ENCODE measurements at places on chromosomes 13 and 19.

DNA sequence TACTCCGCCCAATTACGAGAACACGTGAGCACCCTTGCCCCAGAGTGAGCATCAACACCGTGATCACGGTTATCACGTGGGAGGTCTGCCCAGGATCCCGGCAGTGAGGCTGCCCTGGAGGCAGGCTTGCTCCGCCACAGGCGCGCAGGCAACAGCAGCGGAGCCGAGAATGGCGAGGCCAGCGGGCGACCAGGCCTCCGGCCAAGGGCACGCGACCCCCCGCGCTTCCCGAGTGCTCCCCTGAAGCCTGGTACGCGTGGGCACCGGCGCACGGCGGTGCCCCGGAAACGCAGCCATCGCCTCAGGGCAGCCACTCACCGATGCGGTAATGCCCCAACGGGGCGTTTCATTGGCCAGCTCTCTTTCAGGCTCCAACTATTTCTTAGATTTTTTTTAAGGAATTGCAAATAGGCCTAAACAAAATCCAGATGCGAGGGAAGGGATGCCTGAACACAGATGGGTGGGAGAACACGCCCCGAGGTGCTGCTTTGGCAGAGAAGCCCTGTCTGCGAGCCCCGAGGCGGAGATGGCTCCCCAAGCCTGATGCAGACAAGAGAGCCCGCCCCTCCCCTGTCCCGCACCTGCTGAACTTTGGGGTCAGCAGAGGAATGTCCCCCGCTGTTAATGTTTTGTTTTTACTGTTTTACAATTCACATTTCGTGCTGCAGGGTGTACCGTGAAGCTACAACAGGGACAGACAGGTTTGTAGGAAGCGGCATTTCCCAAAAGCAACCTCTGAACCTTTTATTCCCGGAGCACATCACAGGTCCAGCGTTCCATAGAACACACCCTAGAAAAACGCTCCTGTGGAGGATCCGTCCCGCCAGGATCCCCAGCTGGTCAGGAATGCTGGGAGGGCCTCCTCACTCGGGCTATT is 132.7 kb downstream of the ZDHHC20 start:
- no peak for DNase-seq

GRCh38 chr19:27654266-27654990 is 1558.5 kb downstream of the UQCRFS1 start:
- DNase-seq, result no peak

- DNase-seq, result no peak
Observed at GRCh38 chr13:113740286-113740556, 18.8 kb upstream of the TMEM255B start.

DNA sequence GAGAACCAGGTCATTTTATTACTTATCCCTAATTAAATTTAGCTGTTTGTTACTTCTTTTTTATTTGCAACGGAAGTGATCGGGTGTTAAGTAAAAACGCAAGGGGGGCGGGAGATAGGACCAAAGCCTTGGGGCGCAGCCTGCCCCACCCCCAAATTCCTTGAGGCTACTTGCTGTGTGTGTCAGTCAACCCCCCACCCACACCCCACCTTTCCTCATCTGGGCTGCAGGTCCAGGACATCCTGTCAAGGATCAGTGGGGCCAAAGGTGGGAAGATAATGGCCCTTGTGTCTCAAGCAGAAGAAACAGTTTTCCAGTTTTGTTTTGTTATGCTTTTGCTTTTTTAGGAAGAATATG is 1.2 kb upstream of the FOXO1 start:
- no peak for DNase-seq

DNA sequence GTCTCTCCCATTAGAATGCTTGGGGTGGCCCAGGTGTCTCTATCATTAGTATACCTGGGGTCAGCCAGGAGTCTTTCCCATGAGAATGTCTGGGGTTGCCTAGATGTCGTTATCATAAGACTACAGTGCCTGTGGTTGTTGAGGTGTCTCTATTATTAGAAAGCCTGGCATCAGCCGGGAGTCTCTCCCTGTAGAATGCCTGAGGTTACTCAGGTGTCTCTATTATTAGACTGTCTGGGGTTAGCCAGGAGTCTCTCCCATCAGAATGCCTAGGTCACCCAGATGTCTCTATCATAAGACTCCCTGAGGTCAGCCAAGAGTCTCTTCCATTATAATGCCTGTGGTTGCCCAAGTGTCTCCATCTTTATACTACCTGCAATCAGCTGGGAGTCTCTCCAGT is 1541.1 kb downstream of the UQCRFS1 start:
- no peak for DNase-seq

DNA sequence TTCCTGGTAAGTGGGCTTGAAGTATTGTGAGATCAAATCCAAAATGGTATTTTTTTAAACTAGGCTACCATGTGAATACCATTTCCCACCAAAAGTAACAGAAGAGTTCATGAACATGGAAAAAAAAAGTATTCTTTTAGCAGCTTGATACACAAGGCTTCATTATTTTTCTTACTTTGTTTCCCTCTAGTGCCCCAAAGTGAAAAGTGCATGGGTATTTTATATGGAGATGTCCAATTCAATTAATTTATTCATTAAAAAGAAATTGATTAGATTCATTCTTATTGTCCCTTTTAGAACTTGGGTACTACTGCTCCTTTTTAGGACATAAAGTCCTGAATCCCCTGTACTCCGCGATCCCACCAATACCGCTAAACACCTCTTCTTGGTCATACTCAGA is 28.6 kb upstream of the SCEL start:
- DNase-seq, result no peak

DNA sequence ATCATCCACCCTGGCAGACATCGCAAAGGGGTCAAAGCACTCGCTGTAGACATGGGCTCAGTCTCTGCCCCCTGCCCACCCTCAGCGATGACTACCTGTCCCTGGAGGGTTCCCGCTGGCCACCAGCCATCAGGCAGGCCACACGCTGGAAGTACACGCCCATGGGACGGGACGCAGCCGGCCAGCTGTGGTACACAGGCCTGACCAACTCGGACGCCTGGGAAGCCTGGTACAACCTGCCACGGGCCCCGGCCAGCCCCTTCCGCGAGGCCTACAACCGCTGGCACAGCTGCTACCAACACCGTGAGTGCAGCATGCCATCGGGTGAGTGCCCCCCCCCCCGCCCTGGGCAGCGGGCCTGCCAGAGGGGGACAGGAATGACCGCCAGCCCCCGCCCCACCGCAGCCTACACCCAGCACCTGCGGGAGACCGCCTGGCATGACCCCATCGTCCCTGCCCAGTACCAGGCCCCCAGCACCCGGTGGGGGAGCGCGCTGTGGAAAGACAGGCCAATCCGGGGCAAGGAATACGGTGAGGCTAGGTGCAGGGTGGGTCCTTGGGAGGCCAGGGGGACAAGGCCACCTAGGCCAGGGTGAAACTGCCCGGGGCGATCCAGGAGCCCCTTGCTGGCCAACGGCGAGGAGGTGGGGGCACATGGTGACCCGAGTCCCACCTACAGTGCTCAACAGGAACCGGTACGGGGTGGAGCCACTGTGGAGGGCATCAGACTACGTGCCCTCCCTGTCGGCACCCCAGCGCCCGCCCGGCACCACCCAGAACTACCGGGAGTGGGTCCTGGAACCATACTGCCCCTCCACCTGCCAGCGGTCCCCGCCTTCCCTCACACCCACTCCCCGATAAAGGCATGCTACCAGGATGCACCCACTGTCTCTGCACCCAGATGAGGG is 4.4 kb downstream of the TEKTIP1 start:
- DNase-seq, result no peak

GRCh38 chr19:17778251-17778967 is 16.5 kb upstream of the B3GNT3 start:
- DNase-seq, result no peak

- no peak for DNase-seq
Observed at GRCh38 chr19:54916822-54917221, 10.9 kb downstream of the NCR1 start.

- no peak for DNase-seq
Observed at GRCh38 chr13:100565286-100565685, 23.3 kb downstream of the GGACT start.

- no peak for DNase-seq
Observed at GRCh38 chr19:7417671-7418324, 69.1 kb downstream of the ARHGEF18 start.

GRCh38 chr13:109858319-109858718 is 71.9 kb upstream of the IRS2 start:
- no peak for DNase-seq

DNA sequence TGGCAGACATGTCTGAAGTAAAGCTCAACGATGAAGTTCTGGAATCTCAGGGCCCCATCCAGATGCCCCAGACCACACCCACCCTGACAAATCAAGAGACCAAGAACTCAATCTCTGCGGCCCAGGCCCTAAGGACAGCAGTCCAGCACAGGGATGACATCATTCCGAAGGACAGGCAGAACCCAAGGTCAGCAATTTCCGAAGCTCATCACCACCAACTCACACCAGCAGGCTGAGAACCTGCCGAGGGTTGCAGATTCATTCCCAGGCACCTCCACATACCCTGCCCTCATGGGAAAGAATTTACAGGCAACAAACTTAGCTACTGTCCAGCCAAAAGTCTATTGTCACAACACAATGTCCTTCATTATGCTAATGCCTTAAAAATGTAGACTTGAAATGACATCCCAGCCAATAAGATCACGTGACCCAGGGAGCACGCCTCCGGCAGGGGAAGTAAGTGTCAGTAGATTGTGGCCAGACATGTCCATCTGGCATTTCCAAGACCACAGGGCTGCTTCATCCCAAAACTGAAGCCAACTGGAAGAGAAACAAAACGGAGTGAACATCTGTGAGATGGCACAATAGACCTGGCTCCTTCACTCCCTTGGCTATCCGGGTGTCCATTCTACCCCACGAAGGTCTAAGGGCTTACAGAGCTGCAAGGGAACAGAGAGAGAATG is 98.8 kb downstream of the CRYL1 start:
- no peak for DNase-seq

GRCh38 chr13:102761071-102761470 is 12.5 kb downstream of the TEX30 start:
- DNase-seq, result no peak

Measured in left hindlimb (tissue), 1 donor.